ENCODE measurements at places on chromosomes 2 and 18. TPM values are rescaled to one million over a fixed set of nuclear protein-coding genes. Genes with fewer than 3 reads are reported as not detected.

GRCh38 chr2:9473985-9474360 is 378 bp upstream of the IAH1 start:
- peak overlapping the region; percentile 71 for H3K27ac ChIP-seq
- peaks cover 33% of the 10 kb centered on the region for H3K36me3 ChIP-seq
- H3K4me3 ChIP-seq, result peak overlapping the region; percentile 72
- peak; percentile 74 for DNase-seq
- peaks cover 43% of the 10 kb centered on the region for H3K4me1 ChIP-seq

DNA sequence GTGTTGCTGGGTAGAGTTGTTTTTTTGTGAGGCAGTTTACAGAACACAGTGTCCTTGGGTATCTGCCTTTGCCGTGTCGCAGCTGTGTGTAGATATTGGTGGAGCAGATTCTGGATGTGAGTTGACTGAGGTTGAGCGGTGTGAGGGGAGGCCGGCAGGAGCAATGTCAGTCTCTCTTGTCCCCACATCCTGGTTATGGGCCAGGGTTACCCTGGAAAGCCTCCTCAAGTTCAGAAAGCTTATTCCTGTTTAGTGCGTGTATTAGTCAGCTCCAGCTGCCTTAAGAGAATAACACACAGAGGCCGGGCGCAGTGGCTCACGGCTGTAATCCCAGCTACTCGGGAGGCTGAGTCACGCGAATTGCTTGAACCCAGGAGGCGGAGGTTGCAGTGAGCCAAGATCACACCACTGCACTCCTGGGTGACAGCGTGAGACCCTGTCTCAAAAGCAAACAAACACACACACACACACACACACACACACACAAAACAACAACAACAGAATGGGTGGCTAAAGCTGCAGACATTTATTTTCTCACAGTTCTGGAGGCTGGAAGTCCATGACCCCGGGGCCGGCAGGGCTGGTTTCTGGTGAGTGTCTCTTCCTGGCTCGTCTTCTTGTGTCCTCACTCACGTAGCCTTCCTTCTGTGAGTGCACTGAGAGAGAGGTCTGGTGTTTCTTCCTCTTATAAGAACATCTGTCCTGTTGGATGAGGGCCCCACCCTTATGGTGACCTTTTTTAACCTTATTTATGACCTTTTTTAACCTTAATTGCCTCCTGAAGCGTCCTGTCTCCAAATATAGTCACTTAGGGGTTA is 5.1 kb downstream of the NCK2 start:
- H3K36me3 ChIP-seq, result peaks cover 69% of the 10 kb centered on the region
- peak overlapping the region; percentile 70 for H3K4me3 ChIP-seq
- DNase-seq, result peak; percentile 82
- peak overlapping the region; percentile 99 for H3K27ac ChIP-seq
- H3K4me1 ChIP-seq, result peaks cover 80% of the 10 kb centered on the region
- H3K27me3 ChIP-seq, result no peaks in the 10 kb centered on the region

DNA sequence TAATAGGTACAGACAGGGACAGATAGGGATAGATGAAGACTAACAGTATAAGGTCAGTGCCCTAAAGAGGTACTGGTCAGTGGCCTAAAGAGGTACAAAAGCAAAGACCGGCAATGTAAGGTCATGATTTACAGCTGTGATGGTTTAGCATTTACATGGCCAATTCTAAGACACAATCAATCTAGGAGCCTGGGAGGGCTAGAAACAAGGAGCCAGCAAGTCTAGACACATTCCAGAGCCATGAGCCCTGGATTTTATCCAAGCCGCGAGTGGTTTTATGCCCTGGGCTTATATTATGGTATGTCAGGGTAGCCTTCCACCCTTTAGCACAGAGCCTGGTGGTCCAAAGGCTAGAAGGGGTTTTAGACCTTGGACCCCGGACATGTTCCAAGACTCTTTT is 124.2 kb downstream of the CBLN2 start:
- H3K4me3 ChIP-seq, result no peak overlapping the region
- DNase-seq, result no peak
- no peaks in the 10 kb centered on the region for H3K27me3 ChIP-seq
- H3K4me1 ChIP-seq, result no peaks in the 10 kb centered on the region
- H3K27ac ChIP-seq, result no peak overlapping the region

The HOXD3 gene
- total RNA-seq, result not detected

The ATP8B1 gene
- not detected for total RNA-seq
